Left cardiac atrium (tissue), 4 donors: ENCODE measurements at places on chromosomes 6 and 20. TPM values are rescaled to one million over a fixed set of nuclear protein-coding genes. Genes with fewer than 3 reads are reported as not detected.

- DNase-seq = no peak
Measured at GRCh38 chr20:24235296-24236175, 233.9 kb upstream of the SYNDIG1 start.

Gene SSTR4
- not detected for total RNA-seq

Gene HLA-DOA
- 3.0 TPM for total RNA-seq

DNA sequence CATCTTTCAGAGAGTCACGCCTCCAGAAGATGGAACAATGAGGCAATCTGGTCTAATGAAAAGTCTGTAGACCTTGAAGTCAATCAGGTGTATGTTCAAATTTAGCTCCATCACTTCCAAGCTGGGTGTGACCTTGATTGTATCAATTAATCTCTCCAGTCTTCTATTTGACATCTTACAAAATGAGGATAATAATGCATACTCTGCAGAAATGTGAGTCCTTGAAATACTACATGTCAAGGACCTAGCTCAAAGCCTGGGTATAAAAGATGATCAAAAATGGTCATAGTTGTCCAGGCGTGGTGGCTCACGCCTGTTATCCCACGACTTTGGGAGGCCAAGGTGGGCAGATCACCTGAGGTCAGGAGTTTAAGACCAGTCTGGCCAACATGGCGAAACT lies 29.8 kb downstream of the CGA start:
- DNase-seq = no peak

Gene ZBTB46
- 17.0 TPM for total RNA-seq

DNA sequence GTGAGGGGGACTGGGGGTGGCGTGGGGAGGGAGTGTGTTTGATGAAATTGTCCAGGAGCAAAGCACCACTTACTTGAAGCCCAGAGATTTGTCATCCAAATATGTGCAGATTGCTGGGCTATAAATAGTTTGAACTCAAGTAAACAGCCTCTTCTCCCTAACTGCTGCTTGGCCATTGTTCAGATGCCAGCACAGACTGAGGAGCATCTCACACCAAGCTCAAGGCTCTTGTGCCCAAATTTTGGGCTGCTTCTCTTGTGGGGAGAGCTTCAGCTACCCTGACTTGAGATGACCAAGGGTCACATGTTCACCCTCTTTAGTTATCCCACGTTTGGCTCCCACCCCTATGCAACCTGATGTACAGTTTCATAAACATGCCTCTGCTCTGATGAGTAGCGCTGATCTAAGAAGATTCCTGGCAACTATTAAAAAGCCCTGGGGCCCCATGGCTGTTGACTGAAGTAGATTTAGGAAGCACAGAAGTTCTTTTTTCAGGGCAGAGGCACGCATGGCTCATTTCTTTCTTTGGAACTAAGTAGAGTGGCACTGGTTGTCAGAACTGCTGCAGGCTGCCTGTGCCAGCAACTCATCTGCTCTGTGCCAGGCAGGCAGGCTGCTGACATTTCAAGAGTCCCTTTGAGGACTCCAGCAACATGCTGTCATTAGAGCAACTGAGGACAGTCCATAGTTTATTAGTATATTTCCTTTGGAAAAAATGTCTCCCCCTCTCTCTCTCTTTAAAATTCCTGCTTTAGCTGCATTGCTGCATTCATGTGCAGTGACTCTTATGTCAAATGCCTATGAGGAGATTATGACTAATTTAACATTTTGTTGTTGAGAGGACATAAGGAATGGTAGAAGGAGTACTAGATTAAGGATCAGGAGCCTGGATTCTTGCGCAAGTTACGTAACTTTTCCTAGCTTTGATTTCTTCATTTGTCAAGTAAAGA lies 9.6 kb upstream of the PKIG start:
- peak; percentile 56 for DNase-seq

- no peak for DNase-seq
Measured at GRCh38 chr6:36340306-36340617, 3.6 kb upstream of the BNIP5 start.

DNA sequence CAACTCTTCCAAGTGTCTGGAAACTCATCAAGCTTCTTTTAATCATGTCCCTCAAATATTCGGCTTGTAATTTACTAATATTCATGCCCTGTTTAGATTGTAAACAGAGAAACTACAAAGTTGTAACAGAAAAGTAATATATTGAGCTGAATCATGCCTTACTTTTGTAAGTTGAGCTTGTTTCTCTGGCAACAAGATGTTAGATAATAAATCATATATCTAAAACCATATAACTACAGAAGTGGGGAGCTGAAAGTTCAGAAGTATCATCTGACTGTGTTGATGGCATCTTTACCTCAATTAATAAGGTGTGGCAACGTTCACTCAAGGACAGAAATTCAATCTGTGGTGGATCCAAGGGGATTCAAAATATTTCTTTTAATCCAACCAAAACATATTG lies 263.9 kb downstream of the PLCB1 start:
- no peak for DNase-seq

Gene MTHFD1L
- total RNA-seq = 19.7 TPM

GRCh38 chr6:17519120-17519519 lies 81.0 kb upstream of the FAM8A1 start:
- no peak for DNase-seq

Gene WFDC12
- total RNA-seq = not detected

DNA sequence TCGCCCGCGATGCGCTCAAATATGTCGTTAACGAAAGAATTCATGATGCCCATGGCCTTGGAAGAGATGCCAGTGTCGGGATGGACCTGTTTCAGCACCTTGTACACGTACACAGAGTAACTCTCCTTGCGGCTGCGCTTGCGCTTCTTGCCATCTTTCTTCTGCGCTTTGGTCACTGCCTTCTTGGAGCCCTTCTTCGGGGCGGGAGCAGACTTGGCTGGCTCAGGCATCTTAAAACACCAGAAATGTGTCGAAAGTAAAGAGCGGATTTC lies 36.4 kb downstream of the HFE start:
- peak; percentile 74 for DNase-seq

- no peak for DNase-seq
Measured at GRCh38 chr6:158815379-158815724, 3.8 kb downstream of the EZR start.

Gene SLC22A7
- not detected for total RNA-seq
